T-helper 1 cell (primary cell): ENCODE measurements at places on chromosomes 4 and X.

- no peak for DNase-seq
These were observed 109.1 kb downstream of the ATP8A1 start for GRCh38 chr4:42547805-42548204.

- no peak for DNase-seq
These were observed 119.0 kb downstream of the REELD1 start for GRCh38 chr4:146333187-146333894.

GRCh38 chr4:107065201-107065600 lies 29.1 kb upstream of the DKK2 start:
- no peak for DNase-seq

- no peak for DNase-seq
These were observed 122.7 kb downstream of the TMEM164 start for GRCh38 chrX:110125446-110126162.

GRCh38 chrX:109886122-109886761 lies 116.7 kb upstream of the TMEM164 start:
- no peak for DNase-seq

DNA sequence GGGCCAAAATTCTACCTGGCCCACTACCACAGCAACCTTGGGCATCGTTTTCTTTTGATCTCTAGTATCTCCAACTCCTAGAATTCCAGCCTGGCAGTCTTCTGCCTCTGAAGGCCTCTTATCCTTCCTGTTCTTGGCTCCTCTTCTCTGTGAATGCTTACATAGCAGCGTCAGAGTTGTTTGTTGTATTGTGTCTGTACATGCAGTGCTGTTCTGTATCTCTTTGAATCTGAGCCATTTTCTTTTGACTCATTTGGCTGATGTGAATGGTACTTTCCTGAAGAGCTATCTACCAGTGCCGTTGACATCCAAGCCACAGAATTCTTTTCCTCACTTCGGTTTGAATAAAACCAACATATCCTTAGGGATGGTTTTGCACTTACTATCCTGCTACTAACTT lies 79.2 kb downstream of the TMEM164 start:
- DNase-seq: no peak

GRCh38 chr4:152185786-152186550 lies 349.9 kb downstream of the FBXW7 start:
- DNase-seq: no peak

DNA sequence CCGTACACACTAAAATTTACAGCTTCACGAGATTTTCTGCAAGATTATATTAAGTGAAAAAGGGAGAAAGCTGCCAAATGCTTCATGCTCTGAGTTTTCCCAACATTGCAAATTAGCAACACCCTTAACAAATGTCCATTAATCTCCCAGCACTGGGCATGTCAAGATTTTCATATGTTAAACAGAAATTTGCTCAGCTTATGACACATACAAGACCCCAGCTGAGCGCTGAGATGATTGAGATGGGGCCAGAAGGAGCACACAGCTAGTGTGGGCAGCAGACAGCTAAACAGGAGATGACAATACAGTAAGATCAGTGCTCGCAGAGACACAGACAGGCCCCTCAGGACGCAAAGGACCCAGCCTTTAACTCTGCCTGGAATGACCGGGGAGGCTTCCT lies 208.8 kb downstream of the STK32B start:
- no peak for DNase-seq

GRCh38 chrX:129686422-129686948 lies 31.7 kb upstream of the APLN start:
- no peak for DNase-seq

DNA sequence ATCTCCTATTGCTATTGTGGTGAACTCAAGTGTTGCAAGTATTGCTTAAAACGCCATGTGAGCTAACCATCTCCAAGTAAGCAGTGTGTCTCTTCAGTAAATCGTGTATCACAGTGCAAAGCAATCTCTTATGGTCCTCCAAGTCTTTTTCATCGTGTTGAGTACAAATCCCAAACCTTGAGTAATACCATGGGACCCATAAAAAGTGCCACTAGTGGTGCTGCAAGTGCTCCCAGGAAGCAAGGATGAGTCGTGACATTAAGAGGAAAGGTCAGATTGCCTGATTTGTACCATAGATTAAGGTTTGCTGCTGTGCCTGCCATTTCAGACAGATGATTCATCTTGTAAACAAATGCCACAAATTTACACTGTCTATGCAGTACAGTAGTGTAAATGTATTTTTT lies 66.9 kb upstream of the BMPR1B start:
- DNase-seq: no peak

GRCh38 chr4:103787057-103787456 lies 67.3 kb upstream of the TACR3 start:
- no peak for DNase-seq

DNA sequence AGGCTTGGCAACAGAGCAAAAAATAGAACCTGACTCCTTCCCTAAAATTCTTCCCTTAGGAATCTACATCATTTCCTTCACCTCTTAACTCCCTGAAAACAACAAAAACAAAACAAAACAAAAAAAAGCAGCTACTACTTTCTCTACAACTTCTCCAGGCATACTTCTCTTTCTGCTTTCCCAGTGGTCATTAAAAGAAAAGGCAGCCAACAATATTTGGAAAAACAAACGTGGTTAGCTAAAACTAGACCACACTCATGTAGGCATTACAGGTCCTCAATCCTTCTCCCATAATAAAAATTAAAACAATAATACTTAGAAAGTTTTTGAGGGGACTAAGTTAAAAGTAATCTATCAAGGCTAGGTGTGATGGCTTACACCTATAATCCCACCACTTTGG lies 29.0 kb upstream of the SMIM14 start:
- no peak for DNase-seq

- no peak for DNase-seq
These were observed 44.3 kb upstream of the HCCS start for GRCh38 chrX:11066812-11067211.

DNA sequence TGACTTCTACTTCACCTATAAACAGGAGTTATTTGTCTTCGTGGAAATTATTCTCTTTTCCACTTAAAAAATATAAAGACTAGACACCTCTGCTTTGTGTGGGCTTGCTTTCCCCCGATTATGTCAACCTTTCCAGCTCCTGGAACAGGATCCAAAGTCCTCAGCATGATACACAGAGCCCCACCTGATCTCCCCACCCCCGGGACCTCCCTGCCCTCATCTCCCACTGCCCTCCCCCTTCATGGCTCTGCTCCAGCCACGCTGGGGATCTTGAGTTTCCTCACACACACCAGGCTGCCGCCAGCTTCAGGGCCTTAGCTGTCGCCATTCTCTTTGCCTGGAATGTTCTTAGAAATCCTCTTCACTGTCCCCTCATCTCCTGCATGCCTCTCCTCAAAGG lies 55.3 kb downstream of the MBNL3 start:
- DNase-seq: no peak

DNA sequence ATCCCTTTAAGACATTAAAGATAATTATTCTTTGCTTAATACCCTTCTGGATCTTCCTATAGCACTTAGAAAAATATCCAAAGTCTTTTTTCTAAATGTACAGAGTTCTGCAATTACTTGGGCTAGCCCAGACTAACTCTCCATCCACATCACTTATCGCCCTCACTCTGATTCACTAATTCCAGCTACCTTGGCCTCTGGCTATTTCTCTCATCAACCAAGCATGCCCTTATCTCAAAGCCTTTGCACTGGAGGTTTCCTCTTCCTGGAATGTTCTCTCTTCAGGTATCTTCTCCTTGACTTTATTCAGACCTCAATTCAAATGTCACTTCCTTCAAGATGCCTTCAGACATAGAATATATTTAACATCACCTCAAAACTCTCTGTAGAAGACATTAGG lies 345.1 kb upstream of the SMIM31 start:
- no peak for DNase-seq

- no peak for DNase-seq
These were observed 7.1 kb downstream of the ARHGEF6 start for GRCh38 chrX:136773648-136774047.

GRCh38 chrX:2237976-2238375 lies 262.8 kb downstream of the DHRSX start:
- no peak for DNase-seq

DNA sequence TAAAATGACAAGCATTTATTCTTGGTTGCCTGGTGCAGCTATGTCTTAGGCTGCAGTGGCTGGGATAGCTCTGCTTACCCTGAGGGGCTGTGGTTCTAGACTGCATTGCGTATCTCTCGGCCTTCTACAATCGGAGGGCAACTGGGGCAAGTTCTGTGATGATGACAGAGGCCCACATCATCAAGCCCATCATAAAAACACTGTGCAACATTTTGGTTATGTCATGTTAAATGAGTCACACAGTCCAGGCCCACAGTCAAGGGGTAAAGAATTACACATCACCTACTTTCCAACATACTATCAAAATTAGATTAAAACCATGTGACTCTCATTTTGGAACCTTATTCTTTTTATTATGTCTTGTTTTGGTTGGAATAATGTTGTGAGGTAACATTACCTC lies 120.2 kb upstream of the GUCY1A1 start:
- no peak for DNase-seq

DNA sequence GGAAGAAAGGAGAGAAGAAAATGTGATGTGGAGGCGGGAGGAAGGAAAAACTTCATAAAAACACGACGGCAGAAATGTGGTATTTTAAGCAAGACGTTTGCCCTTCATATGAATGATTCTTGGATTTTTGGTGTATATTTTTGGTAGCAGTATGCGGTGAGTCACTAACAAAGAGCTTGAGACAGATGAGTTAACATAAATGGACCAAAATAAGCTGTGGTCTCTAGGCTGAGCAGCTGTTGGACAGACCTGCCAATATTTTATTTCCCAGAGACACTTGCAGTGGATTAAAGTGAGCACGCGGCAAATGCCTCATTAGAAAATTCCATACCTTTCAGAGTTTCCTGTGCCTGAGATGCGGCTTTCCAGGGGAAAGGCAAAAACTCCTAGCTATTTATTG lies 43.1 kb upstream of the RPS6KA3 start:
- no peak for DNase-seq

DNA sequence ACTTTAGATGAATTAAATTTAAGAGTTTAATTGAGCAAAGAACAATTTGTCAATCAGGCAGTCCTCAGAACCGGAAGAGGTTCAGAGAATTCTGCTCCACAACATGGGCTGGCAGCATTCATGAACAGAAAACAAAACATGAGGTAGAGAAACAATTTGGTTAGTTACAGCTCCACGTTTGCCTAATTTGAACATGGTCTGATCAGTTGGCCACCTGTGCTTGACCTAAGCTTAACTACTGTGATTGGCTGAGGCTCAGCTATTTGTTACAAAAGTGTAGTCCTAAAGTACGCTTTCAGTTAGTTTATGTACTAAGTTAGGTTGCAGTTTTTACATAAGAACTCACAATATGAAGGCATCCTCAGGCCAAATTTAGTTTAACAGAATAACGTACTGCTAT lies 258.6 kb downstream of the ADAM29 start:
- no peak for DNase-seq

DNA sequence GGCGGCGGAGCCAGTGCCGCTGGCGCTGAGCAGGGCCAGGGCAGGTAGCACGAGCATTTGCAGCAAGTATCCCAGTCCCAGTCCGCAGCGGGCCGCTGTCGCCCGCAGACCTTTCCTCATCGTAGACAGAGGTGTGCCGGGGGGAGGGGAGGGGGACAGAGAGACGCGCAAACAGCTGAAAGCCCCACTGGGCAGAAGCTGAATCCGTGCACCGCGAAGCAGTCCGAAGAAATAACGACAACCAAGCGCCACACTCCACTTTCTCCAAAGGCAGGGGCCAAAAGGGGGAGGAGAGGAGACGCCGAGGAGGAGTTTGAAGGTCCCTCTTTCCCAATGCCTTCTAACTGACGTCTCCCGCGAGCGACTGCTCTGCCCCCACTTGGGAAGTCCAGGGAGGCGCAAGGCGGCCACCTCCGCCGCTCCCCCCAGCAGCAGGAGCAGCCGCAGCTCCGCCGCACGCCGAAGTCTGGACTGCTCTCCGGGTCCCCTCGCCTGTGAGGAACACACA lies at the start of gene UNC5C:
TSS of gene UNC5C (minus strand) at position 236 of the 508 bp plus-strand sequence.
- DNase-seq: no peak

DNA sequence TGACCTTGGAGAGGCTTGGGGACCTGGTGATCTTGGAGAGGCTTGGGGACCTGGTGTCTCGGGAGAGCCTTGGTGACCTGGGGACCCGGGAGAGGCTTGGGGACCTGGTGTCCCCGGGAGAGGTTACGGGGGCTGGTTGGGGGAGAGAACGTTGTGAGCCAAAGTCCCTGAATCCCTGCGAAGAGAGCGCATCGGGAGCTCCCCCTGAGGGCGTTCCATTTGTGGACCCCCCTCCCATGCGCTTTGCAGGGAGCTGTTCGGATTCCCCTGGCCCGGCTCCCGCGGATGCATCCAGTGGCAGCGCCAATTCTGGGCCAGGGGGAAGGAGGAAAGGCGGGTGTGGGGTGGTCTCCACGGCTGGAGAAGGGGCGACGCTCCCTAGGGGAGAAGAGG lies 13.3 kb downstream of the SHOX start:
- no peak for DNase-seq

DNA sequence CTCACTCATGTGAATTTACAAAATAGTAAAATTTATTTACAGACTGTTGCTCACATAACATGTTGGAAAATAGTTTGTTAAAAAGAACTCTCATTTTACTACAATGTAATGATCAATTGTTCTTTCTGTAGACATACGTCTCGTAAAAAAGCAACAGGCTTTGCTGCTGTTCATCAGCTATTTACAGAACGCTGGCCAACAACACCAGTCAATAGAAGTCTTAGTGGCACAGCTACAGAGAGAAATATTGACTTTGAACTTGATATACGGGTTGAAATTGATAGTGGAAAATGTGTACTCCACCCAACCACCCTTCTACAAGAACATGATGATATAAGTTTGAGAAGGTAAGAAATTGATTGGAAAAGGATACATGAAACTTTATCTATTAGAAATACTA lies 47.6 kb upstream of the ADAD1 start:
- DNase-seq: no peak

- DNase-seq: no peak
These were observed 159.5 kb downstream of the SHOX start for GRCh38 chrX:790041-790506.

GRCh38 chrX:100994352-100995281 lies 25.1 kb downstream of the ARL13A start:
- DNase-seq: no peak

- DNase-seq: no peak
These were observed 82.0 kb upstream of the FAM241A start for GRCh38 chr4:112063260-112063659.

DNA sequence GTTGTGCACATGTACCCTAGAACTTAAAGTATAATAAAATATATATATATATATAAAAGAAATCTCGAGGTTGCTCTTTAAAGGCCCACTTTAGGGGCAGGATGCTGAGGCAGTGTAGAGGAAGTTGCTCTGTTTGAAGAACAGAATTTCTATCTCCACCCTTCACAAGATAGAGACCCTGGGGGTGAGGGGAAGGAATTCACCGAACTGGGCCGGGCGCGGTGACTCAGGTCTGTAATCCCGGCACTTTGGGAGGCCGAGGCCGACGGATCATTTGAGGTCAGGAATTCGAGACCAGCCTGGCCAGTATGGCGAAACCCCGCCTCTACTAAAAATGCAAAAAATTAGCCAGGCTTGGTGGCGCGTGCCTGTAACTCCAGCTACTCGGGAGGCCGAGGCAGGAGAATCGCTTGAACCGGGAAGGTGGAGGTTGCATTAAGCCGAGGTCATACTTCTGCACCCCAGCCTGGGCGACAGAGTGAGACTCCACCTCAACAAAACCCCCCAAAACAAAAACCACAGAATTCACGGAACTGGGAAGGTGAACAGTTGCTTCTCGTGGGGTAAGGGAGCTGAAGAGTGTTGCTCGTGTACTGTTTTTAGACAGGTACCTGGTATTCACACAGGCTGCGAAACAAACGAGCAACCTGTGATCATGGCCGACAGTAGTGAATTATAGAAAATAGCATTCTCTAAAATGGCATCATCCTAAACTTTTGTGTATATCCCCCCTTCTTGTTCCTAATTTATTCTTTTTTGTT lies 6.2 kb downstream of the PLAC8 start:
- DNase-seq: no peak

GRCh38 chrX:68372665-68373064 lies 60.6 kb downstream of the OPHN1 start:
- no peak for DNase-seq
